Esophagus squamous epithelium (tissue), 5 donors: ENCODE measurements at places on chromosomes 7 and 10.

DNA sequence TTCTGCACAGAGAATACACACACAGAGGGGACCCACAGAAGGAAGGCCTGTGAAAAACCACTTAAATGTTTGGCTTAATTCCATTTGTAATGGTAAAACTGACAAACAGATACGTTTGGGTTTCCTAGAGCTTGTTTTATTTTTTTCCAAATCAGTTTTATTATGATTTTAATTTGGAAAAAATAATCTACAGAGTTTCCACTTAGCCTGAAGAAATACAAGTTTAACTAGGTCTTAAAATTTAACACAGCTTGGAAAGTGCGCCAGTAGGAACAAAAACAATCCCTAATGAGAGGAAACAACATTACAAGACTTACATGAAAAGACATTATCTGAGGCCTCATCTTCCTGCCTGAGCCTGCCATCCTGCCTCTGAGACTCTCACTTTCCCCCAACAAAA is 58.5 kb upstream of the CARD11 start:
- DNase-seq: no peak

DNA sequence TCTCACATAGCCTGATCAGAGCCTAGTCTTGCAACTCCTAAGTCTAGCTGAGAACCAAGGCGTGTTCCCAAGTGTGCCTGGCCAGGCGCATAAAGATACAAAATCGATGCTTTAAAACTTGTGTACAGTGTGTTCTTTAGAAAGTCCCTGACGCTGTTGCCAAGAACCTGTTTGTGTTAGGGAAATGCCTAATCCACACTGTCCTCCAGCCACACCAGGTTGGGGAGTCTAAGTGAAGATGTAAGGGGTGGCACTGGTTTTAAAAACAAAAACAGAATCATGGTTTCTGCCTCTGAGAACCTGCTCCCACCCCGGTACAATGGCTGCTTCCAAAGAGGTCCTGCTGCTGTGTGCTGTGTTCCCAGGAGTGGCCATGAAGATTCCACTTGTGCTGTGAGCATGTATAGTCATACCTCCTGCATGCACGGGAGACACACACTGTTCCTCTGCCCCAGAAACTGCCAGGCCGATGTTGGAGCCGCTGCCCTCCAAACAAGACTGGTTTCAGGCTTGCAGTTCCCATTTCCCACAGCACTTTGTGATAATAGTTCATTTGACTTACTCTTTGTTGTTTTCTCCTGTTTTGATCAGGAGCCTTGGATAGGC is 88.5 kb downstream of the CCNY start:
- DNase-seq: no peak

DNA sequence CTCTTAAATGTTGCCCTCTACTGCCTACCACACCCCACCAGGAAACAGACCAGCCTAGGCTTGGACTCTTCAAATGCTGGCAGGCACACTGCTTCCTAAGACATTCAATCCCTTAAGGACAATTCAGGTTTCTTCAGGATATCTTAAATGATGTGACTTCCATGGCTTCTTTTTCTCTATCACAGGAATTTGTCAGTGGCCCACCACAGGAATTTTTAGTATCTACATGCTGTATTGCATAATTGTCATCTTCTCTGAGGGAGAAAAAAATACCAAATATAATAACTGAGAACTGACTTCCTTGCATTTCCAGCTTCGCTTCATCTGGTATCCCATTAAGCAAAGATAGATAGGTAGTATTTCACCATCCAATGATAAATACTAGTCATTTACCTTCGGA is 129.3 kb downstream of the WNT2 start:
- DNase-seq: no peak

DNA sequence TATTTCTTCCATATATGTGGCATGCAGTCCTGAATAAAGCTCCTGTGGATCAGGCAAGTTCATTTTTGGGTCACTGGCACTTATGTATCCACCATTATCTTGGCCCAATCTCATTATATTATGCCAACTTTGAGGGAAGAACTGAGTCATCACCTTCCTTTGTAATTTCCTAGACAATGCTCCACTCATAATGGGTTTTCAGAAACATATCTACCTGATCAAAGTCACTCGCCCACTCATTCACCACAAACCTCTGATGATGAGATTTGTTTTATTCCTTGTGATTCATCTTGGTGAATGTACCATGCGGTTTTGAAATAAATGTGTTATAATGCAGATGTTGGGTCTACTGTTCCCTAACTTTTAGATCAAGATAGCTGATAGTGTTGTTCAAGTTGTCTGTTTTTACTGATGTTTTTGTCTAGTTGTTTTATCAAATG is 525.8 kb downstream of the KIF20B start:
- no peak for DNase-seq

DNA sequence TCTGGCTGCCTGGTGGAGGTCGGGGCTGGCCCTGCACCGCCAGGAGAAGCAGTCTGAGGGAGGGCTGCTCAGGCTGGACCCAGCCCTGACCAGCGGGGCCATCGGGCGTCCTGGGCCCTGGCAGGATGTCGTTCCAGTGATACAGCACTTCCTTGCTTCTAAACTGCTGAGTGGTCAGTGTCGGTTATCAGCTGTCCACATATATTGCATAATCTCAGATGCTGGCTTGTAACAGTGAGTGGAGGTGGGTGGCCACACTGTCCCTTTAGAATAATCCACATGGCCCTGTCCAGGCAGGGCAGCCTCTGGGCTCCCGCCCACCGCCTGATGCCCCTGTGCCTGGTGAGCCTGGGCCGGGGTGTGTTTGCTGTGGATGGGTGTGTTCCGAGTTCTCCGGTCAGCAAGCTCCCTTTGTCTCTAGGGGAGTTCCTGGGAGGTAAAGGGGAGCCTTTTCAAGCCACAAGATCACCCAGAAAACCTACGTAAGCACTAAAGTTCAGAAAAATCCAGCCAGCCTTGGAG is 86.1 kb downstream of the LHPP start:
- DNase-seq: no peak

- no peak for DNase-seq
These were observed 1083.6 kb upstream of the PHF14 start for GRCh38 chr7:9890092-9890491.

GRCh38 chr7:96219378-96220130 is 102.3 kb downstream of the SLC25A13 start:
- no peak for DNase-seq

DNA sequence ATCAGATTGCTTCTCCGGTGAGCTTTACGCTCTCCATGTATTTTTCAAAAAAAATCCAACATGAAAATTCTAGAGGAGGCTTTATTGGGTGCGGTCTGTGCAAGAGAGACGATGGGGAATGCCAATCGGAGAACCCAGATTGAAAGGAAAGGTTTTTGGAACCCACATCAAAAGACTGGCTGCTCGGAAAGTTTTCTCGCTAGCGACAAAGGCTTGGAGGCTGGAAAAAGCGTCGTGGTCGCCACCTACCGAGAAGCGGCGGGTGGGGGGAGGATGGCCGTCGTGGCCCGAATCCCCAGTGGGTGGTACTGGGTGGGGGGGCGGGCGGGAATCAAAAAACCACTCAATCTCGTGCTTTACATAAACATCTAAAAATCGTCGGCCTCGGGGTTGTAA is 1.1 kb upstream of the GTF2I start:
- DNase-seq: no peak

GRCh38 chr7:47149208-47149839 is 432.6 kb downstream of the TNS3 start:
- no peak for DNase-seq

GRCh38 chr7:106345421-106346166 is 60.8 kb upstream of the NAMPT start:
- DNase-seq: no peak

DNA sequence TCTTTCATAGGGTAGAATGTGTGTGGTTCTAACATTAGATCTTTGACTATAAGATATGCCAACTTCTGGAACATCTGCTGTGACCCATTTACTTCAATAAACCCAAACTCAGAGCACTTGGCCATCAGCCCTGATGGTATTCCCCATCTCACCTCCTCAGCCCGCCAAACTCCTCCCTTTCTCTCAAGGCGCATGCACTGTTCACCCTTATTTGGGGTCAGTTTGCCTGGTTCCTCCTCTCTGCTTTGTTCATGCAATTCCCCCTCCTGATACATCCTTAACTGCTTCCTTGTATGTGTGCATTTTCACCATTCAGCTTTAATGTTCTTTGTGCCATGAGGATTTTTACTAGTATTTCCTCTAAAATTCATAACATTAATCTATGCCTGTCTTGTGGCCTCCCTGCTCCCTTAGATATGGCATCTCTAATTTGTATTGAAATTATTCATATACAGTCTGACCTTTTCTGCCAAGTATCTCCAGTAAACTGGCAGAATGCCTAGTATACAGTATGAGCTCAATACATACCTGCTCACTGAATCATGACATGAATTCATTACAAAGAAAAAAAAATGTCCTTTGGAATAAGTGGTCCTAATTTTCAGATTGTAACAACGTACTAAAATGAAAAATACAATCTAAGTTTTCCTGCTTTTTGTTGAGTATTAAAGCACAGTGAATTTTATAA is 336.8 kb upstream of the IGFBP3 start:
- no peak for DNase-seq

- no peak for DNase-seq
These were observed 25.8 kb downstream of the DENND10 start for GRCh38 chr10:119129721-119130120.

- DNase-seq: no peak
These were observed 729.2 kb downstream of the LRMDA start for GRCh38 chr10:76160446-76161300.

GRCh38 chr10:116840389-116841075 is 8.8 kb upstream of the ENO4 start:
- DNase-seq: no peak

GRCh38 chr7:108069646-108070045 is 60.5 kb downstream of the LAMB4 start:
- no peak for DNase-seq

- no peak for DNase-seq
These were observed 98.7 kb downstream of the NPSR1 start for GRCh38 chr7:34756691-34757090.

DNA sequence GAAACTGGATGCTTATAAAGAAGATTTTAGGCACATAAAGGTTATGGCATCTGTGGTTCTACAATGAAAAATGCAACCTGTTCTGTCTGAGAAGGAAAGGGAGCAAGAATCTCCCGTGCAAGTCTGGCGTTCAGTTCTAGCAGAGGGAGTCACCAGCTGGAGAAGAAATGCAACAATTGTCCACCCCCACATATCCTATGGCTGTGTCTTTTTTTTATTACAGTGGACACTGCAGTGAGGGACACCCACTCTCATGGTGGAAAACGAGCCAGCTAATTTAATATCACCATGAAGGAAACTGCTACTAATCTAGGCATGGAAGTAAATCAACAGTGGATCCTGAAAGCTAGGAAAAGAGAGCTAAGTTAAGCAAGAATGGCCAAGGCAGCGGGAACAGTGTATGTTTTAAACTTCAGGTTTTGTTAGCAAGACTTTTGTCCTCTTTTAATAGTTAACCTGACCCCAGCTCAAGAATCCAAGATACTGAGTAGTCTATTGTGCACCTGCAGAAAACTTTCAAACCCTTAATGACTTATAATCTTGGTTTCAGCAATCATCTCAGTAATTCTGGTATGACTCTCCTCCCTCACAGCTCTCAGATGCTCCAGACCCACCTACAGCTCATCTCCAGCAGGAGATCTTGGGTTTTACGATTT is 149.3 kb downstream of the FGFR2 start:
- DNase-seq: no peak

DNA sequence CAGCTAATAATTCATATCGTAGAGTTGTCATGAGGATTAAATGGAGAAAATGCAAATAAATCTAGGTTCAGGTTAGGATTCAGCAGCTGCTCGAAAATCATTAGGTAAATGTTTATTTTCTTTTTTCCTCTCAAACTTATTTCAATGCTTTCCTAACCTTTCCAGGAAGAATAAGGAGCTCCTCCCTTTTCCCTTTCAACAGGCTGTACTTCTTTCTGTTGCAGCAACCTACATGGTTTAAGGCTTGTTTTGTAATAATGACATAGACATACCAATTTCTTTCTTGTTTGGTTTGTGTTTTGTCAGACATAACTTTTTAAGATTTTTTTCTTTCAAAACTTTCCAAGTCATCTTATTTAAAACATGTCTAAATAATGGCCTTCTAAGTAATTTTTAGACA is 18.2 kb downstream of the GPR141 start:
- DNase-seq: no peak
